Fibroblast of the aortic adventitia (primary cell): ENCODE measurements at places on chromosomes 16 and 17. TPM values are rescaled to one million over a fixed set of nuclear protein-coding genes. Genes with fewer than 3 reads are reported as not detected.

OR1F1 gene
- not detected in 2 replicates for total RNA-seq

CTNS gene
- 13.3 and 27.7 TPM in 2 replicates for total RNA-seq

GRCh38 chr17:57279432-57279831, 23.1 kb downstream of the MSI2 start:
- DNase-seq, result no peak

GRCh38 chr17:40618754-40619625, 28.6 kb downstream of the SMARCE1 start:
- no peak for DNase-seq

- DNase-seq, result peak; percentile 25
These were observed 1.0 kb downstream of the KRT13 start for GRCh38 chr17:41504246-41504977.

GRCh38 chr16:1363501-1364041, 11.8 kb downstream of the GNPTG start:
- peak; percentile 18 for DNase-seq
